ENCODE measurements at places on chromosomes 2 and 18.

DNA sequence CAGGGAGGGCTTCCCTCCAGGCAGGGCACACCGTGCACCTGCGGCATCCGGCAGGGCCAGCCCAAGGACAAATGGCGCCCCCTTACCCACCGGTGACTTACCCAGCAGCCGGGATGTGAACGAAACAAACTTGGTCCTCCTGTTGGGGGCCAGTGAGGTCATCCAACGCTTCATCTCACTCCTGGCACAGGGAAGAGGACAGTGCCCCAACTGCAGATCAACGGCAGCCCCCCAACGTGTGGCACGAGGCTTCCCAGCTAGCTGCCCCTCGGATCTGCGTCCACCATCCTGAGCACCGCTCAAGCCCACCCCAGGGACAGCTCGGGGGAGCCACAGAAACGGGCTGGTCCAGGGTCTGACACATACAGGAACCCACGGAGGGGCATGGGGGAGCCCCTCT lies 12.0 kb downstream of the SNORC start:
- no peak for DNase-seq

DNA sequence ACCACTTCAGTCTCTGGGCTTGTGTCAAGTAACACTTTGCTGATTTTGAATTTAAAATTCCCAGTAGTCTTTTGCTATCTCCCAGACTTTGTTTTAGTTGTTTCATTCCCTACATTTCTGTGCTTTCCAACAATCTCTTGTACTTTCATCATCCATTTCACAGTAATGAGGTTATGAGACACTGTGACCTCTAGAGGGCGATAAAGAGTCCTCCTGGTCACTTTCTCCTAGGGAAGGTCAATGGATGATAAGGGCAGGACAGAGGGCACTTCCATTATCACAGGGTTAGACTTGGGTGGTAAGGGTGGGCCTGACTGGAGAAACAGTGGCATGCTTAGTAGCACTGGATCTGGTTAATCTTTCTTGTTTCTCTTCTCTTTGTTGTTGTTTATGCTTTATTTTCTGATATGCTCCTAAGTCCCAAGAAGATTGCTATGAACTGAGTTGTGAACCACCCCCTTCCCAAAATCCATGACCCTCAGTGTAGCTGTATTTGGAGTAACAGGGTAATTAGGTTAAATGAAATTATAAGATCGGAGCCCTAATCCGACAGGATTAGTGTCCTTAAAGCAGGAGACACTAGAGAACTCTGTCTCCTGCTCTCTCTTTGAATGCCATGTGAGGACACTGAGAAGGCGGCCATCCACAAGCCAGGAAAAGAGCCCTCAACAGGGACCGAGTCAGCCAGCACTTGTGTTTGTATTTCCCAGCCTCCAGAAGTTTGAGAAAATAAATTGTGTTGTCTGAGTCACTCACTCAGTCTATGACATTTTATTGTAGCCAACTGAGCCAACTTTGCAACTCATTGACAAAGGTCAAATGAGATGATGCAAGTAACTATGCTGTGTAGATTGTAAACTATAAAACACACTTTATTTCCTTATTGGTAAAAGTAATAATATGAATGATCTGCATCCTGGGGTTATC lies 779.2 kb downstream of the CNTNAP5 start:
- no peak for DNase-seq

- DNase-seq: no peak
Observed at GRCh38 chr2:38218591-38218991, 142.6 kb upstream of the CYP1B1 start.

DNA sequence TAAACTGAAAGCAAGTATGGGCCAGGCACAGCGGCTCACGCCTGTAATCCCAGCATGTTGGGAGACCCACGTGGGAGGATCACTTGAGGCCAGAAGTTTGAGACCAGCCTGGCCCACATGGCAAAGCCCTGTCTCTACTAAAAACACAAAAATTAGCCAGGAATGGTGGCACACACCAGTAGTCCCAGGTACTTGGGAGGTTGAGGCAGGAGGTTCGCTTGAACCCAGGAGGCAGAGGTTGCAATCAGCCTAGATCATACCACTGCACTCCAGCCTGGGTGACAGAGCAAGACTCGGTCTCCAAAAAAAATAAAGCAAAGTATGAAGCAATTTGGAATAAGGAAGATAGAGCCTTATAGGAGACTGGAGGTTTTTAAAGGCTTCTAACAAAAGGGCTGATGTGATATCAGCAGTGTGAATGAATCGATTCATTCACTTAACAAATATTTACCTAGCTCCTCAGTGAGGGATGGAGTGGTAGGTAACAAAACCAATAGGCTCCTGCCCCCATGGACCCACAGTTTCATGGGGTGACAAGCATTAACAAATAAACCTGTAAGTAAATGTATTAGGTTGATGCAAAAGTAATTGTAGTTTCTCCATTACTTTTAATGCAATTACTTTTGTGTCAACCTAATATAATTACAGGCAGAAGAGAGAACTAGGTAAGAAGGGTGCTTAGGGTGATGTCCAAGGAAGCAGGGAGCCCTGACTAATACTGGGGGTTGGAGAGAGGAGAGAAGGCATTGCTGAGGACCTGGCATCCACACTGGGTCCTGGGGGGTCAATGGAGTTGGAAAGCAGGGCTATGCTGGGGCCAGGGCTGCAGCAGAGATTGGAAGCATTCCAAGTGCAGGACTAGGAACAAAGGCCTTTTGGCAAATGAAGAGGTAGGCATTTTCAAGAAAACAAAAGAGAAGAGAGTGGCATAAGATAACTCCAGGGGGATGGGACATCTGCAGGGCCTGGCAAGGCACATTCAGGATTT lies 195.4 kb upstream of the ARL4C start:
- DNase-seq: no peak

DNA sequence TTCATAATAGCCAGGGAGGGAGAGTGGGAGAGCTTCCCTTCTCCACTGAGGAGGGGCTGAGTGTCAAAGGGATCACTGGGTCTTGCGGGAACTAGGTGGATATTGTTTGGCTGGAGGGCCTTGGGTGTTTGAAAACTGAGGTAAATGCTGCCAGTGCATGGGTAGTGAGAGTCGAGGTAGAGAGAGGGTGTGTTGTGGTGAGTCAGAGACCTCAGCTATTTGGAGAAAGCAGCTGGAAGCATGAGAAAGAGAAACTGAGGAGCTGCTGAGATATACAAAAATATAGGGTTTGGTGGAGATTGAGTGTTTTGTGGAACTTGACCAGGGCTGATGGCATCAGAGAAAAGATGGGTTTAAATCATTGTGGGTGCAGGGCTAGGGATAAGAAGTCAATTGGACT lies 127.0 kb upstream of the CCDC195 start:
- DNase-seq: no peak

DNA sequence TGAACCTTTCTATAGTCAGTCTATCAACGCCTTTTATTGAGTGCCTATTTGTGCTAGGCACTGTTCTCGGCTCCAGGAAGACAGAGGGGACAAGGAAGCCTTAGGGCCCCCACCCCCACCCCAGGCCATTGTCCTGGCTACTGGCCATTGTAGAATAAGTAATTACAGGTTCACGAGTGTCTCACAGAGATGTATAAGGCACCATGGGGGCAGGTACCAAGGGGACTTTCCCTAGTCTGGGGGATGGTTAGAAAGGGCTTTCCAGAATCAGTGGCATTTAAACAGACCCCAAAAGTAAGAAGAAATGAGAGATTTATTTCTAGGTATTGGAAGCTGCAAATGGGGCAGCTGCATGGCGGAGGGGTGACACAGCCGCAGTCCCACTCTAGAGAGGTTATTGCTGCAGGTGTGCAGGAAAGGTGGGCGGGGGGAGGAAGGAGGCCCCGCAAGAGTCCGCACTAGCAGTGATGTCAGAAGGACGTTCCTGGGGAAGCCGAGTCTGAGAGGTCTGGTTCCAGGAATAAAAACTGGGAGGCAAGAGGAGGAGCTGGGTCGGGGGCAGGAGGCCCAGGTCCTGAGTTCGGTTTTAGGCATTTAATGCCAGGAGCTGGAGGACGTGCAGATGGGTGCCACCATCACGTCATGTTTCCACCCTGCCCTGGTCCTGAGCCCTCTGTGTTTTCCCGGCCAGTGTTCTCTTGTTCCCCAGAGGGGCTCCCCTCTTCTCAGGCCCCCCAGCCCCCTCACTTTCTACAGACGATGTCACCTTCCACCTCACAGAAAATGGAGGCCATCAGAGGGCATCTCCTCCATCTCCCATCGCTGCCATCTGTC lies 30.5 kb downstream of the FOSL2 start:
- DNase-seq: no peak

GRCh38 chr2:58680755-58681310 lies 439.7 kb upstream of the FANCL start:
- DNase-seq: no peak

DNA sequence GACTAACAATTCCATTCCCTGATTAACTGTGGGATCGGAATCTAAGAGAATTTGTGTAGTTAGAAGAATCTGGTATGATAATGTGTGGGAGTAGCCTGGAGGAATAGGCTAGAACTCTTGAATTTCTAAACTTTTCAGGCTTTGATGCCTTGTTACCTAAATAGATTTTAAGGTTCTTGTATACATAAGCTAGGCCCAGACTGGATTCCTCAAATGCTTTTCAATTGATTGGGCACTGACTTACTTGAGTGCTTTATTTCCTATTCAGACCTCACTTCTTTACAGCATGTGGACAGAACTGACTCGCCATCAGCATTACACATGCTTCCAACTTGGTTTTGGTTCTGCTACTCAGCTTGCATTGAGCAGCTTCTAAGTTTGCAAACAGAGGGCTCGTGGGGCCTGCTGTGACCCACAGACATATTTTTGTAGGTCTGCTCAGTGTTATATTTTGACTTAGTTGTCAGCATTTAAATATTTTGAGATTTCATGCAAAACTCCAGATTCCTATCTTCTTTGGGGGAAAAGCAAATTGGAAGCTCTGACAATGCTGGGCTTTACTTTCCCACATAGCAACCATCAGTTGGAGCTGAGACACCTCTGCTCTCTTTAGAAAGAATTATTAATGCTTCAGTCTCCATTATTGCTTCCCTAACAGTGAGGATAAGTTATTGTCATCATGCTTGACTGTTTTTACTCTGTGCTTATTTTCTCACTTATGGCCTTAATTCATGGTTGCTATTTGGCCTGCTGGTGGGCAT lies 5.7 kb downstream of the PARD3B start:
- DNase-seq: no peak

GRCh38 chr18:58527285-58527951 lies 101.5 kb downstream of the ALPK2 start:
- DNase-seq: no peak

GRCh38 chr2:37468170-37468569 lies 123.7 kb downstream of the QPCT start:
- DNase-seq: no peak

DNA sequence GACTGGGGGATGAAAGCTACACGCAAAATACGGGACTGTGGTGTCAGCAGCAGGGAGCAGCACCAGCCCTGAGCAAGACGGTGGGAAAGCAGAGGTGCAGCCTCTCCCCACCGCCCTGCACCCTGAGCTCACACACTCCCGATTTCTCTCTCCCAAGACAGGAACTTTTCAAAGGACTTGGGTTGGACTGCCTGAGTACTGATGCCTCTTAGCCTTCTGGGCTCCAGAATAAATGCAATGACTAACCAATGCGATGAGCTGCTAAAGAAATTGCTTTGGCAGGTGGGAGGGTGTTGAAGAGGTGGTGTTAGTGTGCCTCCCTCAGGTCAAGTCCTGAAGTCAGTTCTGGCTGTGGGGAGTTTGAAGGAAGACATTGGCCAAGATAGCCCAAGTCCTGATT lies 9.6 kb downstream of the TRIM54 start:
- DNase-seq: no peak

DNA sequence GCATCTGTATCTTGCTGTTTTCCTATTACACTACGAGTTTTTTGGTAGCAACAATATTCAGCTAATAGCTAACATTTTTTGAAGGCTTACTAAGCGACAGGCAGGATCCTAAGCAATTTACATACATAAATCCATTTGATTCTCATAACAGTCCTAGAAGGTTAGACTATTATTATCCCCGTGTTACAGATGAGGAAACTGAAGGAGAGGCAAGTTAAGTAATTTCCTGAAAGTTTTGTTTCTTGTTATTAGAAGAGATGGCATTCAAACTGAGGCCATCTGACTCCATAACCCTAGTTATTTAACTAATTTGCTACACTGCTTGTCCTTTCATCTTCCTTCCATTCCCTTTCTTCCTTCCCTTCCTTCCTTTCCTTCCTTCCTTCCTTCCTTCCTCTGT lies 68.2 kb downstream of the PDE1A start:
- DNase-seq: no peak

- no peak for DNase-seq
Observed at GRCh38 chr2:134623796-134624195, 95.0 kb downstream of the TMEM163 start.

- no peak for DNase-seq
Observed at GRCh38 chr2:15300624-15301573, 260.2 kb downstream of the NBAS start.

GRCh38 chr2:86314125-86314524 lies 23.3 kb downstream of the REEP1 start:
- DNase-seq: no peak

- DNase-seq: peak; percentile 95
Observed at GRCh38 chr2:136117909-136118818, at the start of gene CXCR4. CXCR4 (minus strand) TSS chr2:136118149; CDS start chr2:136118060, 89 bp downstream.

GRCh38 chr2:198490748-198491147 lies 686.4 kb downstream of the PLCL1 start:
- DNase-seq: no peak

GRCh38 chr18:12779043-12779442 lies 76.2 kb downstream of the PSMG2 start:
- no peak for DNase-seq

GRCh38 chr2:219112651-219113338 lies 47.8 kb downstream of the NHEJ1 start:
- DNase-seq: no peak

- DNase-seq: peak; percentile 96
Observed at GRCh38 chr2:136327162-136327852, 209.4 kb upstream of the CXCR4 start.

- DNase-seq: no peak
Observed at GRCh38 chr2:43273529-43273928, 47.1 kb upstream of the ZFP36L2 start.

GRCh38 chr18:54020156-54020745 lies 204.2 kb downstream of the MBD2 start:
- no peak for DNase-seq

DNA sequence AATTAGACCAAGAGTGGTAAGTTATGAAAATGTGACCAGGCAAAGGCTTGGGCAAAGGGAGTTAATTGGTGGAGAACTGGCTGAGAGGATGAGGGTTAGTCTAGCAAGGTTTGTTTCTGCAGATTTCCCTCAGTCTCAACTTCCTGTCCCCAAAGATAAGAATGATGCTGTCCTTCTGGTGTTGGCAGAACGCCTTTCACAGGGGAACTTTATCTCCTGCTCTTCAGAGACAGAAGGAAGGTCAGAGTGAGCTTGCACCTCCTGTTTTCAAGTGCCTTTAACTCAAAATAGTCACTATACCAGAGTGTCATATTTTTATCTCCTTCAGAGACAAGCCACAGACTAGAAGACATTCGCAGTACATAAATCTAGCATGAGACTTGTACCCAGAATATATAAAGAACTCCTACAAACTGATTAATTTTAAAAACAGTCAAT lies 95.7 kb downstream of the TEX51 start:
- DNase-seq: no peak

DNA sequence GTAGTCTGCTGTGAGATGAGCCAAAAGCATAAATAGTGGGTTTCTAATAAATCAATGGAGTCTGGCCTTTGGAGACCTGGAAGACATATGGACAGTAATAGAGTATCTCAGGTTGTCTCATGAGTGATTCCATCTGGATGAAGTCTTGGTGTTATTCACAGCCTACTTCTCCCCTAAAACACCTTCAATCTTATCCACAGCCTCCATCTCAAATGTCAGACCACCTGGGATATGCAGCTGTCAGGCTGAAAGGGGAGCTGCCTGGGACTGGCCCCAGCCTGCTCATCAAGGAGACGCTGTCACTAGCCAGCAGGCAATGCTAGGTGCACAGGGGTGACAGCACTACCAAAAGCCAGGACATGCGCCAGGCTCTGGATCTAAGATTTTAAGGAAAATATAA lies 684.0 kb upstream of the ZEB2 start:
- DNase-seq: no peak

All from CD4-positive, alpha-beta T cell treated with Interleukin-4 for 4 hours (primary cell).